ENCODE measurements at places on chromosomes 6 and 20. TPM values are rescaled to one million over a fixed set of nuclear protein-coding genes. Genes with fewer than 3 reads are reported as not detected.

The CRYBG1 gene
- 1.1 TPM for total RNA-seq

The LGSN gene
- not detected for total RNA-seq

The GJA10 gene
- total RNA-seq = not detected

The GRM1 gene
- total RNA-seq = not detected

The STK35 gene
- total RNA-seq = 11.1 TPM

The UTRN gene
- total RNA-seq = 83.5 TPM

The RIPOR3 gene
- 0.54 TPM for total RNA-seq

The TMEM217 gene
- 1.4 TPM for total RNA-seq

The TREML2 gene
- total RNA-seq = not detected

The WFDC12 gene
- total RNA-seq = not detected

The FLRT3 gene
- total RNA-seq = 6.6 TPM

- no peak for DNase-seq
- H3K4me3 ChIP-seq = no peak overlapping the region
- no peaks in the 10 kb centered on the region for H3K36me3 ChIP-seq
- H3K27me3 ChIP-seq = no peaks in the 10 kb centered on the region
- no peaks in the 10 kb centered on the region for H3K4me1 ChIP-seq
Measured at GRCh38 chr6:152078001-152078400, 270.5 kb downstream of the ESR1 start.

GRCh38 chr6:143700684-143701348 is 23.1 kb downstream of the PHACTR2 start:
- peak overlapping the region; percentile 21 for H3K4me3 ChIP-seq
- peak overlapping the region; percentile 68 for H3K27ac ChIP-seq
- H3K4me1 ChIP-seq = peaks cover 21% of the 10 kb centered on the region
- peak; percentile 89 for DNase-seq
- H3K27me3 ChIP-seq = no peaks in the 10 kb centered on the region

DNA sequence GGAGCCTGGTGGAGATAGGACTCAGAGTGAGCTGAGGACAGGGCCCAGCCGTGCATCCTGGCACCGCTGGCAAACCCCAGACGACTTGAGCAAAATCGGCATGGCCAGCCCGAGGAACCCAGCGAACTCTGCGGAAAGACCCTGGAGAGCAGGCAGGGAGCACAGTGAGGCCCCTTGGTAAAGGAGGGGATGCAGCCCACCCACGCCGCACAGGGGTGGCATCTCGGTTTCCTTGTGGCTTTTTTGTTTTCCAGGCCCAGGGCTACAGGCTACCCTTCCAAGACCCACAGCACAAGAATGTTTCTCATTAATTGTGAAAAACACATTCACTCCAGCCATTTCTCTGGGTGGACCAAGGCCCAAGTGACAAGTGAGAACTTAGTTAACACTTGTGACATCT is 71.4 kb downstream of the BMP7 start:
- H3K27me3 ChIP-seq = no peaks in the 10 kb centered on the region
- H3K4me1 ChIP-seq = no peaks in the 10 kb centered on the region
- no peak overlapping the region for H3K27ac ChIP-seq
- no peak for DNase-seq

DNA sequence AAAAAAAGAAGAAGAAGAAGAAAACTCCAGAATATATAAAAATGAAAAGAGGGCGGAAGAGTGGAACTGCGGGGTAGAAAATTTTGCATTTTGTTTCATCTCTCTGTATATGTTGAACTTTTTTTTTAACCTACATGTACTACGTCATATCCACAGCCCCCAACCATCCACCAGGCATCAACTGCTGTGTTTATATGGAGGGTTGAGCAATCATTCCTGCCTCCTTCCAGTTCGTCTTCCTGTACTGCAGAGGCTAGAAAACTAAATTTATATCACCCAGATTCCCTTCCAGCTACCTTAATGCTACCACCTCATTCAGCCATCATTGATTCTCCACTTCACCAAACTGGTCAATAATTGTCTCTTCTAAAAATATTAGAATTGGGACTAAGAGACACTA is 9.5 kb upstream of the SIGLEC1 start:
- H3K4me1 ChIP-seq = no peaks in the 10 kb centered on the region
- no peak overlapping the region for H3K4me3 ChIP-seq
- no peaks in the 10 kb centered on the region for H3K36me3 ChIP-seq
- peak; percentile 18 for DNase-seq

DNA sequence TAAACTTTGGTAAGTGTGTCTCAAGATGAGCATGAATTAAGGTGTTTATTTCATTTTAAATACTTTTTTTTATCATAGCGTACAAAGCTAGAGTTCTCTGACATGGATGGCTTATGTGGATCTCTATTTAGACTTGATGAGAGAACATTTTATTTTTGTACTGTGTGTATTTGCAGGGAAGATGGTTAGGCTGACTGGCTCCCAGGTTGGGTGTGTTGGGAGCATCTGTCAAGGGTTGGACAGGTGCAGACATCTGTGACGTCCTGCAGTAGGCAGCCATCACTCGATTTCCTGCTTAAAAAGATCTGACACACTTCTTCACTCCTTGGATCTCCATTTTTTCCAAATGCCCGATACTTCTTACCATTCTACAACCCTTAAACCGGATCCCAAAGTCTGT is 221.9 kb upstream of the QKI start:
- no peaks in the 10 kb centered on the region for H3K4me1 ChIP-seq
- H3K4me3 ChIP-seq = no peak overlapping the region
- no peak for DNase-seq
- no peak overlapping the region for H3K27ac ChIP-seq
- no peaks in the 10 kb centered on the region for H3K27me3 ChIP-seq

DNA sequence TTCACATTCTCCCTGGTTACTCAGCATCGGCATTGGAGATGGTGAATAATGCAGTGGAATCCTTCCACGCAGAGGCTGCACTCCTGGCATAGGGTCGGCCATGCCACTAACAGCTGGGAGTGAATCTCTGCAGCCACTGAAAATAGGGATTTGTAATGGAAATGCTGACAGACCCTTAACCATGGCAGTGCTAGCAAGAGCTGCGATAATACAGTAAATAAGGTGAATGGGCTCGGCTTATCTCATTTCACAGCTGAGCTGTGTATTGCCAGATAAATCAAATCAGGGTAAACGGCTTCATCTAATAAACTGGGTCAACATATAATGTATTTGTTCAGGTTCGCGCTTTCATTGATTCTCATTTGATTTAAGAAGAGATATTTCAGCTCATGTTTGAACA is 156.8 kb downstream of the SLC35B3 start:
- no peaks in the 10 kb centered on the region for H3K27me3 ChIP-seq
- H3K4me3 ChIP-seq = no peak overlapping the region
- H3K27ac ChIP-seq = no peak overlapping the region
- no peaks in the 10 kb centered on the region for H3K36me3 ChIP-seq
- no peak for DNase-seq
- H3K4me1 ChIP-seq = no peaks in the 10 kb centered on the region

- no peak overlapping the region for H3K4me3 ChIP-seq
- no peak overlapping the region for H3K27ac ChIP-seq
- no peaks in the 10 kb centered on the region for H3K36me3 ChIP-seq
- no peaks in the 10 kb centered on the region for H3K27me3 ChIP-seq
- H3K4me1 ChIP-seq = peaks cover 7% of the 10 kb centered on the region
- peak; percentile 90 for DNase-seq
Measured at GRCh38 chr20:1430004-1430451, 36.6 kb downstream of the NSFL1C start.

GRCh38 chr6:167682125-167682524 is 144.6 kb upstream of the AFDN start:
- no peaks in the 10 kb centered on the region for H3K36me3 ChIP-seq
- no peaks in the 10 kb centered on the region for H3K4me1 ChIP-seq
- no peak for DNase-seq

DNA sequence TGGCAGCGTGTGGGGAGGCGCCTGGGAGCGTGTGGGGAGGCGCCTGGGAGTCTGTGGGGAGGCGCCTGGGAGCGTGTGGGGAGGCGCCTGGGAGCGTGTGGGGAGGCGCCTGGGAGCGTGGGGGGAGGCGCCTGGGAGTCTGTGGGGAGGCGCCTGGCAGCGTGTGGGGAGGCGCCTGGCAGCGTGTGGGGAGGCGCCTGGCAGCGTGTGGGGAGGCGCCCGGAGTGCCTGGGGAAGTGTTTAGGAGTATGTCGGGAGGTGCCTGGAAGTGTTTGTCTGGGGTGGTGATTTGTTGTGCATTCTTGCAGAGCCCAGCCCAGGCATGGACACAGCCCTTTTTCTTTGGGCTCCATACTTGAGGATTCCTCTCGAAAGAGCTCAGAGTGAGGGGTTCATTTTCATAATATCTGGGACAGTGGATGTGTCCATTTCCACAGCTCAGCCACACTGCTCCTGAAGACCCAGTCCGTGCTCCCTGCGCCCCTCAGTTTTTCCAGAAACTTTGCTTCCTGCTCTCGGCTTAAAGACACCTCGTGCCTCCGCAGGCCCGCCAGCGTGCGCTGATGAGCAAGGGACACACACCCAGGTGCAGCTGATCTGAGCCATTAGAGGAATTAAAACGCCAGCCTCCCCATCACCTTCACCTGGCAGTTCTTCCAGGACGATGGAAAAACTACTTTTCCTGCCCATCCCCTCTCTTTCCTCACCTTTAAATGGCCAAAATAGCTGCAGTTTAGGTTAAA is 172.2 kb upstream of the THBS2 start:
- H3K4me3 ChIP-seq = no peak overlapping the region
- H3K4me1 ChIP-seq = peaks cover 15% of the 10 kb centered on the region
- no peak overlapping the region for H3K27ac ChIP-seq

- H3K4me3 ChIP-seq = no peak overlapping the region
- no peak overlapping the region for H3K27ac ChIP-seq
- peak; percentile 36 for DNase-seq
- no peaks in the 10 kb centered on the region for H3K36me3 ChIP-seq
- H3K4me1 ChIP-seq = no peaks in the 10 kb centered on the region
- peaks cover 2% of the 10 kb centered on the region for H3K27me3 ChIP-seq
Measured at GRCh38 chr20:967796-968742, 34.0 kb downstream of the RSPO4 start.

DNA sequence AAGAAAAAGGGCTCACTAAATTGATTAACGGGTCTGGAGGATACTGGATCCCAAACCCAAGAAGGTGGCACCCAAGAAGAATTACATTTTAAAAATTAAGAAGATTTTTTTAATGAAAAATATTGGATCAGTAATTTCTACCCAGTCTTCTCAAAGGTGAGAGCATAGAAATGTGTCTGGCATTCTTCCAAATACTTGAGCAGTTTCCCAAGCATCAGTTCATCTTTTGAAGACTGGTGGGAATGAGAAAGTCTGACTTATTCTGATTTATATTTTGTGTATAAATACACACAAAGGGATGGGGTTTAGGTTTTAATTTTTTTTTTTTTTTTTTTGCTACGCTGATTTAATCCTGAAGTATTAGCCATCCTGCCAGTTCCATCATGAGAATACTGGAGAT is 3.3 kb downstream of the MGME1 start:
- no peaks in the 10 kb centered on the region for H3K27me3 ChIP-seq
- H3K27ac ChIP-seq = no peak overlapping the region
- H3K4me3 ChIP-seq = peak overlapping the region; percentile 28

GRCh38 chr20:62557462-62557861 is 81.7 kb upstream of the GATA5 start:
- no peak overlapping the region for H3K4me3 ChIP-seq
- H3K4me1 ChIP-seq = no peaks in the 10 kb centered on the region
- DNase-seq = no peak
- H3K27ac ChIP-seq = no peak overlapping the region
- peaks cover 88% of the 10 kb centered on the region for H3K27me3 ChIP-seq

- no peak overlapping the region for H3K27ac ChIP-seq
- no peak for DNase-seq
- no peaks in the 10 kb centered on the region for H3K4me1 ChIP-seq
- no peaks in the 10 kb centered on the region for H3K27me3 ChIP-seq
Measured at GRCh38 chr6:86251106-86251505, 608.4 kb upstream of the SYNCRIP start.

- H3K27me3 ChIP-seq = no peaks in the 10 kb centered on the region
- peaks cover 28% of the 10 kb centered on the region for H3K36me3 ChIP-seq
- no peak overlapping the region for H3K4me3 ChIP-seq
- peak overlapping the region; percentile 63 for H3K27ac ChIP-seq
- H3K4me1 ChIP-seq = peaks cover 31% of the 10 kb centered on the region
- DNase-seq = peak; percentile 99
Measured at GRCh38 chr20:44495802-44496481, 20.3 kb downstream of the TTPAL start.

- H3K27ac ChIP-seq = no peak overlapping the region
- H3K4me1 ChIP-seq = no peaks in the 10 kb centered on the region
- no peak overlapping the region for H3K4me3 ChIP-seq
- DNase-seq = no peak
- H3K36me3 ChIP-seq = no peaks in the 10 kb centered on the region
Measured at GRCh38 chr6:21511891-21512550, 81.5 kb upstream of the SOX4 start.

GRCh38 chr6:168475188-168476013 is 34.4 kb downstream of the SMOC2 start:
- DNase-seq = no peak
- H3K27ac ChIP-seq = no peak overlapping the region
- H3K4me1 ChIP-seq = no peaks in the 10 kb centered on the region
- H3K4me3 ChIP-seq = no peak overlapping the region

- no peaks in the 10 kb centered on the region for H3K4me1 ChIP-seq
- H3K4me3 ChIP-seq = no peak overlapping the region
- no peak overlapping the region for H3K27ac ChIP-seq
- H3K27me3 ChIP-seq = peaks cover 5% of the 10 kb centered on the region
Measured at GRCh38 chr6:40799296-40800140, 212.4 kb upstream of the LRFN2 start.

- no peak overlapping the region for H3K27ac ChIP-seq
- H3K4me1 ChIP-seq = no peaks in the 10 kb centered on the region
- no peaks in the 10 kb centered on the region for H3K27me3 ChIP-seq
- 0 out of 2 replicates have a peak, but pooled peaks cover 3% of the 10 kb centered on the region for H3K36me3 ChIP-seq
Measured at GRCh38 chr20:36926653-36927200, 24.8 kb downstream of the SAMHD1 start.

- no peaks in the 10 kb centered on the region for H3K27me3 ChIP-seq
- H3K4me1 ChIP-seq = no peaks in the 10 kb centered on the region
- H3K27ac ChIP-seq = no peak overlapping the region
- DNase-seq = peak; percentile 52
- H3K36me3 ChIP-seq = no peaks in the 10 kb centered on the region
Measured at GRCh38 chr6:137903933-137904821, 37.1 kb downstream of the TNFAIP3 start.

- no peaks in the 10 kb centered on the region for H3K36me3 ChIP-seq
- no peaks in the 10 kb centered on the region for H3K27me3 ChIP-seq
- DNase-seq = no peak
- H3K27ac ChIP-seq = no peak overlapping the region
Measured at GRCh38 chr6:79971193-79971592, 23.8 kb upstream of the ELOVL4 start.

- DNase-seq = no peak
- no peak overlapping the region for H3K27ac ChIP-seq
- H3K4me3 ChIP-seq = no peak overlapping the region
- no peaks in the 10 kb centered on the region for H3K4me1 ChIP-seq
- H3K27me3 ChIP-seq = peaks cover 5% of the 10 kb centered on the region
- H3K36me3 ChIP-seq = no peaks in the 10 kb centered on the region
Measured at GRCh38 chr6:12336121-12336971, 46.2 kb downstream of the EDN1 start.

DNA sequence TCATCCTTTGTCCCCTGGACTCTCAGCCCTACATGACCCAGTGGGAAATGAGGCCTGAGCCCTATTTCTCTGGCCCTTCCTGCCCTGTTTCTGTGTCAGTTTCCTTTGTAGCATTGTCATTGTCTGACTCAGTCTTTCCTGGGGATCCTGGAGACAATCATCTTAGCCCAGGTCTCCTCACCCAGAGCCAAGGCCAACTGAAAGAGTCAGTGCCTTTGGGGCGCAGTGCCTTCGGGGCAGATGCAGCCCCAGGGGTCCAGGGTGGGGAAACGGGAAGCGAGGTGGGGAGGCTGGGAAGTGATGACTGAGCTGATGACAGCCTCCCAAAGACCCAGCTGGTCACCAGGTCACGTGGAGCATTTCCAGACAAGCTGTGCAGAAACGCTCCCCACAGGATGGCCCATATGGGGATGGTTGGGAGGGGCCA is 93.3 kb upstream of the SULF2 start:
- peaks cover 4% of the 10 kb centered on the region for H3K27me3 ChIP-seq
- H3K36me3 ChIP-seq = no peaks in the 10 kb centered on the region
- no peak overlapping the region for H3K4me3 ChIP-seq
- no peak overlapping the region for H3K27ac ChIP-seq
